Esophagus mucosa (tissue), 1 donor: ENCODE measurements at places on chromosomes 11 and 22. TPM values are rescaled to one million over a fixed set of nuclear protein-coding genes. Genes with fewer than 3 reads are reported as not detected.

RSF1 gene
- total RNA-seq, result 17.3 TPM

OR52I2 gene
- not detected for total RNA-seq

EMID1 gene
- total RNA-seq, result 0.84 TPM

BCO2 gene
- total RNA-seq, result 5.7 TPM
